ENCODE measurements at places on chromosomes 6 and 20.

- DNase-seq, result peak; percentile 81
Observed at GRCh38 chr6:89432875-89433251, at the start of gene ANKRD6. Gene ANKRD6 (plus strand): TSS chr6:89433152. CDS start chr6:89566977, 133,825 bp downstream.

- no peak for DNase-seq
Observed at GRCh38 chr6:52994031-52994838, 849 bp downstream of the GSTA4 start.

- no peak for DNase-seq
Observed at GRCh38 chr6:73923905-73924485, 228.0 kb downstream of the CD109 start.

DNA sequence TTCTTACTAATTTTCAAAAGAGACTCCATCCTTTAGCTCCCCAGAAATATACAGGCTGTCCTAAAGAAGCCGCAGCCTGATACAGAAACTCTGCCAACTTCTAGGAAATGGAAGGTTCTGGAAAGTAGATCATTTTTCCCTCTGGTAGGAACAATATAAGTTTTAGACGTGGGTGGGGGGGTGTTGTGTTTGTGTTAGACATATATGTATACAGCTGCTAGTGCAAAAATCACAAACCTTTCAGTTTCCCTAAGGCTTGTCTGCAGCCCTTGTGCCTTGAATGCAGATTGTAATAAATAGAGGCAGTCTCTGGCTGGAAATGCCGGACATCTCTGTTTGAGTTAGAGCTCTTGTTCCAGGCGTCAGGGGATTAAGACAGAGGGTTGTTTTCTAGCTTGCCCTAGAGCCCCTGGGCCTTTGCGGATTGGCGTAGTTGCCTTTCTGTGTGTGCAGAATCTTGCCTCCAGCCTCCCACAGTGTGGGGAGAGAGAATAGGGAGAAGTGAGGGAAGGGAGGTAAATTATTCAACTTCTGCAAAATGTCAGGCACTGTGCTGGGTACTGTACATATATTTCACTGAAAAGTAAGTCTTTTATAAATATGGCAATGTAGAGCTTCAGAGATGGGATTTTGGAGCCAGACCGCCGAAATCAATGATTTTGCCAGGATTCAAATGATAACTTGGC is 269.7 kb downstream of the PRL start:
- no peak for DNase-seq

DNA sequence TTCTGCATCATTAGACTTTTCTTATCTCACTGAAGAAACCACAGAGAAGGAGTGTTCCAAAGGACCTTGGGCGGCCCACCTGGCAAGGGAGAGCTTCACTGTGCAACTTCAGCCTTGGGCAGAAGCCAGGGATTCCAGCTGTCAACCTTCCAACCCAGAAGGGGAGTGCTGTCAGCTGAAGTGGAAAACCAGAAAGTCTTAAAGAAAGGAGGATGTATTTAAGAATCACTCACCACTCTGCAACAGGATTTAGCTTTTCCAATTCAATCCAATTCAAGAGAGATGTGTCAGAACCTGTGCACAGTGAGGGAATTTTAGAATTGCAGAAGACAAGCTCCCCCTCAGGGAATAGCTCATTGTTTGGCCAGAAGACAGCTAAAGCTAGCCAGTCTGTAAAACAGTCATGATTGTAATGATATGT is 553.7 kb downstream of the CD83 start:
- no peak for DNase-seq

GRCh38 chr6:136359851-136360250 is 70.2 kb upstream of the BCLAF1 start:
- DNase-seq, result no peak
